ENCODE measurements at places on chromosomes 3 and 15.

DNA sequence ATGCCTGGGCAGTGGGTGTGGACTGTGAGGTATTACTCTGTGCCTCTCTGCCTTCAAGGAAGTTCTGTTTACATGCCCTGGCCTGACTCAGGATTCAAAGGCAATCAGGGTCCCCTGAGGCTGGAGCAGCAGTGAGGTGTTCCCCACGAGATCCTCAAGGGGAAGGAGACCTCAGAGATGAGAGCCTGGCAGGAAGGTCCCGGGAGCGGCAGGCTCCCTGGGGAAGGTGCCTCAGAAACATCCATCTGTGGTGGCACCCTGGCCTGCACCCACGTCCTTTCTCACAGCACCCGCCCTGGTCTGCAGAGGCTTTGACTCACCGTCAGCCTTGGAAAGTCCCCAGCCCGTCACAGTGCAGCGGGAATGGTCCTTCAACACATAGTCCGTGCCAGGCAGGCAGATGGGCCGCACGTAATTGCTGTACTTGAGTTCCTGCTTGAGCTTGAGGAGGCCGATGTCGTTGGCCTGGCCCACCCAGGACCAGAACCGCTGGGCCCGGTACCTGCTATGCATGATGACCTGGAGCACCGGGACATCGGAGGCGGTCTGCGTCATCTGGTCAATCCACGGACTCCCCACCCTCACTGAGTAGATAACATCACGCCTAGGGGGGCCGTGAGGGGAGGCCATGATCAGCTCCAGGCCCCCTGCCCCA lies 3.6 kb downstream of the PRSS50 start:
- DNase-seq: no peak

DNA sequence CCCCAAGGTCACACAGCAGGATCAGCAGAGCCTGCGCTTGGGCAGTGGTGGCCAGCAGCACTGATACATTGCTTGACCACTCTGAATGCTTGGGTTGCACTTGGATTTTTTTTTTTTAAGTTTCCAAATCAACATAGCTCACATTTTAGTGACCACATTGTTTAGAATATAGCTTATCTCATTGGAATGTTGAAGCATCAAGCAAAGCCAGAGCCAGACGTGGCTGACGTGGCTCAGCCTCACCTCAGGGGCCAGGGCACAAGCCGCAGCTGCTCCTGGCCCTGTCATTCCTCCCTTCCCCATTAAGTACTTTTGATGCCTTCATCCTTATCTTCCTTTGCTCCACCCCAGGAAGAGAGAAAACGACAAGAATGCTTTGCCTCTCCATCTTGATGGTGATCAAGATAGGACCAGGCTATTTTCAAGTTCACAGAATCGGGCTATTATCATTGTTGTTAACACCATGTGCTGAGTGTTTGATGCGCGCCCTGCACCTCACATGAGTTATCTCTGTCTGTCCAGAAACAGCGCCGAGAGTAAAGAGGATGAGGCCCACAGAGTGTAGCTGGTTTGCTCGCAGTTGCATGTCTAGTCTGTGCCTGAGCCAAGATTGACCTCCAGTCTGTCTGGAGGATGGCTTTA lies 75.8 kb downstream of the AAGAB start:
- no peak for DNase-seq

DNA sequence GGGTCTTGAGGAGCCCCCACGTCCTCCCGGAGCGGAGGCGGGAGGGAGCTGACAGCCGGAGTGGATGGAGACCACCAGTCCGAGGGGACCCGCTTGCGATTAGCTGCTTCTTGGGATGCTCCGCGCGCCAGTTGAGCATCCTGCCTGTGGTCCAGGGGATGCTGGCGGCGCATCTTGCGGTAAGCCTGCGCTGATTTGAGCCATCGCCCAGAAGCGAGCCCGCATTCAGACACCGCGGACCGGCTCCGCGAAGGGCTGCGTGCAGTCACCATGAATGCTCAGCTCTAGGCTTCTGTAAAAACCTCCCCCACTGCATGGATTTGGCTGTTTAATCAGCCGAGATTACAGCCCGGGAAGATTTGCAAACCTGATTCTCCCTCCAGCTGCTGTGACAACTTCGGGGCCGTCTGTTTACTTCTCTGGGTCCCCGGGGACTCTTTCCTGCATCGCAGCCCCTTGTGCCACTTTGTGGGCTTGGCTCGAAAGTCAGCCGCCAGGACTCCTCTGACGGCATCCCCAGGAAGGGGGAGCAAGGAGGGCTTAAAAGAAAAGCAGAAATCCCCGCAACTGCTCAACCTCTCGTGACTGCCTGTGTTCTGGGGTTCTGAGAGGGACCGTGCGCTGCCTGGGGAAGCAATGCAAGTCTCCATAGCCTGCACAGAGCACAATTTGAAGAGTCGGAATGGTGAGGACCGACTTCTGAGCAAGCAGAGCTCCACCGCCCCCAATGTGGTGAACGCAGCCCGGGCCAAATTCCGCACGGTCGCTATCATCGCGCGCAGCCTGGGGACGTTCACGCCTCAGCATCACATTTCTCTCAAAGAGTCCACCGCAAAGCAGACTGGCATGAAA lies 171.1 kb downstream of the KCNAB1 start:
- no peak for DNase-seq

DNA sequence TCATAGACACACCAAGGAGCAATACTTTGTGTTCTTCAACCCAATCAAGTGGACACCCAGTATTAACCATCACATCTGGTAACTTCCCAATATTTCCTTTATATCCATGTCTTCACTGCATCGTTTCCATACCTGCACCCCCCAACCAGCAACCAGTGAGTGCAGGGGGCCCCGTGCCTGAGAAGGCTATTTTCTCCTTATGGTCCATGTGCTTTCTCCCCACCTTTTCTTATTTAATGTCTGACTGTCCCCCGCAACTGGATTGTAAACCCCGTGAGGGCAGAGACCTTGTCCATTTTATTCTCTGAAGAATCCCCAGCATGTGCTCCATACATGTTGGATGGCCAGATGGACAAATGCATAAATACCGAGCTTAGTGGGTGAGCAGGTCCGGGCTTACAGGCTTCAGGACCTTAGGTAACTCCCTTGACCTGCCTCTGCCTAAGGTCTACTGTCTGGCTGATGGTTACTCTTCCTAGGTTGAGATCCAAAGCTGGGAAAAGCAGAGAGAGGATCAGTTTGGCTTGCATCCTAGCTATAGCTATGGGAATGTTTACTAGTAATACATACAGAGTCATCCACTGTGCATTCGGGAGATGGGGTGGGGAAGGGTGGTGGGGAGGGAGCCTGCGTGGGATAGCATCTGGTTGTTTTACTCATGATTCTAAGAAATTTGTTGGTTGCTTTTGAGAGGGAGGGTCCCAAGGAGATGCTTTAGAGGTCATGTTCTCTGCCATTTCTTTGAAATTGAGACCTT lies 41.5 kb downstream of the PXYLP1 start:
- DNase-seq: no peak

- DNase-seq: no peak
Measured at GRCh38 chr15:78315686-78316282, 16.4 kb upstream of the SKIC8 start.

GRCh38 chr15:79900087-79900486 lies 3.3 kb upstream of the MTHFS start:
- DNase-seq: no peak

DNA sequence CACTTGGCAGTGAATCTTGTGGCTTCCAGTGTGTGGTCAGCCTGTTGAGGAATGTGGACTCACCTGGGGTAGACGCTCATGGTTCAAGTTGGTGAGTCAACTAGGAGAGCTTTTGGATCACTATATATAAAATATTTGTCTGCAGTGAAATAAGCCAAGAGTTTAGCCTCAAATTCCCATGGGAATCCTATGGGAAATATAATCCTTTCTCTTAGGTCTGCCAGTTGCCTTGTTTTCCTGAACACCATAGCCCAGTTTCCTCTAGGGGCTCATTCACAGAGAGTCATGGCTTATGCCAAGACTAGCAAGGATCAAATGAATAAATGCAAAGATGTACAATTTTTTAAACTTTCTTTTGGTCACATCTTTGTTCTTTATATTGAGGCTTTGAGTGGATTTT lies 100.1 kb upstream of the NPHP3 start:
- no peak for DNase-seq

- DNase-seq: no peak
Measured at GRCh38 chr15:77475898-77476297, 55.2 kb downstream of the HMG20A start.

DNA sequence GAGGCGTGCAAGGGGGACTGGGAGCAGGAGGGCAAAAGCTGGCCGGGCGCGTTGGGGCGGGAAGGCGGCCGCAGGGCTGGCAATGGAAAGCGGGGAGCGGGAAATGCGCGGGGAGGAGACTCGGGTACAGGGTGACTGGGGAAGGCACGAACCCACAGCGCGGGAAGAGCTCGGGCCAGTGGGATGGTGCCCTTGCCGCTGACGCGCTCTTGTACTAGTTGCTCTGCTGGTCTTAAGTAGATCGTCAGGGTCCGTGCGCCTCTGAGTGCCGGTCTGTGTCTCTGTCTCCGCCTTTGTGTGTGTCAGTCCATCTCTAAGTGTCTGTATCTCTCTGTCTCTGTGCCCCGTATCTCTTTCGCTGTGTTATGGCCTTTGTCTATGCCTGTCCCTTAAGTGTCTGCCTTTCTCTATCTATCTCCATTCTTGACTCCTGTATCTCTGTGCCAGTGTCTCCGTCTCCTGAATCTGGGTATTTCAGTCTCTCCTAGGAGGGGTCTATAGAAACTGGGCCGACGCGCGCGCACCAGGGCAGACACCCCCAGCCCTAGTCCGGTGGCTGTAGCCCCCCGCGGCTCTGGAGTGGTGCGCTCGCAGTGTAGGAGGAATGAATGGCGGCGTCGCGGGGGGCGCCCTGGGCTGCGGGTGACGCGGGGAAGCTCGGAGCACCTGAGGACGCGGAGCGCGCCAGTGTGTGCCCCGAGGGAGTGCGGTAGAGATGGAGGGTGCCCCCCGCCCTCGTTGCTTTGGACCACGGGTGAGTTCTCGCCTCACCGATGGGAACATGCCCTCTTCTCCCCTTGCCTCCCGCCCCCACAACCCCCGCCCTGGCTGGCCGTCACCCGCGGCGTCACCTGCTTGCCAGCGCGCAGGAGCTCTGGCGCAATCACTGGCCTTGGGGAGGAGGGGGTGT lies 756 bp upstream of the CAMK2N2 start:
- DNase-seq: no peak

GRCh38 chr3:79558943-79559342 lies 208.9 kb downstream of the ROBO1 start:
- no peak for DNase-seq

- DNase-seq: no peak
Measured at GRCh38 chr3:43587303-43587702, 34.5 kb downstream of the ANO10 start.

- DNase-seq: no peak
Measured at GRCh38 chr3:77915336-77915735, 875.4 kb downstream of the ROBO2 start.

- DNase-seq: no peak
Measured at GRCh38 chr15:68818769-68819494, 1.8 kb downstream of the ANP32A start.

DNA sequence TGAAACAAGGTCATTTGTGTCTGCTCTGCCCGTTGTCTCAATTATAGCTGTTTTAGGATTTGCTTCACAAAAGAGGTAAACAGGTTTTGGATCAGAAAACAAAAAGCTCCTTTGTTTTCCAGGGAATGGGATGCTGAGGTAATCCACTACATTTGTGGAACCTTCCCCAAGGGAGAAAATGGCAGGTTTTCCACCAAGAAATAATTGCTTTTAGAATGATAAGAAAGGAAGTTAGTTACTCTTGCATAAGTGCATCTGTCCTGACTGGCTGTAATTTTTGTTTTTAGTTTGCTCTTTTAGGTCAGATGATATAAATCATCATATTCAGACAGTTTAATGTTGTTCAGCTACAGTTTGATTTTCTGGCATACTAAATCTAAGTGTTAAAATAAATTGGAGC lies 198.5 kb upstream of the COL8A1 start:
- no peak for DNase-seq

DNA sequence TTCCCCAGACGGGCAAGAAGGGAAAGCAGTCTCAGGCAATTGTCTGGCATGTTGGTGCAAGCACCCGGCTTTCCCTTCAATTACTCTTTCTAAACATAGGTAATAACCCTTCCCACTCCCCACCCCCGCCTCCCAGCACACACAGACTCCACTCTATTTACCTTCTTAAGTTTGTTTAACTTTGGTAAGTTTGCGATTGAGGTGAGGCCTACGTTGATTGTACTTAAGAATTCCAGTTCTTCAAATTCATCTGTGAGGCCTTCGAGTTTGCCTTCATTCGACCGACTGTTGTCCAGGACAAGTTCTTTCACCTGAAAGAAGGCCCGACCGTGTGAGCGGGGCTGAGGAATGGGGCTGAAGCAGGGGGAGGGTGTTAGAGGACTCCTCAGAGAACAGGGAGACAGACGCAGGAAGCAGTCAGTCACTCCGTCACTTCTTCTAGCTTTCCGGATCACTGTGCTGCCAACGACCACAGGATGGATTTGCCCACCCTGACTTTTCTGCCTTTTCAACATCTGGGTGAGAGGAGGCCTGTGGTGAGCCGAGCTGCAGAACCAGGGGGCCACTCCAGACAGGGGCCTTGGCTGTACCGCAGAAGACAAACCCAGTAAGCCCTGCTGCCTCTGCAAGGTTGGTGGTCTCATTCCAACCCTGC lies 33.0 kb downstream of the ANP32A start:
- no peak for DNase-seq

- no peak for DNase-seq
Measured at GRCh38 chr3:130636480-130637234, 110.0 kb downstream of the PIK3R4 start.

DNA sequence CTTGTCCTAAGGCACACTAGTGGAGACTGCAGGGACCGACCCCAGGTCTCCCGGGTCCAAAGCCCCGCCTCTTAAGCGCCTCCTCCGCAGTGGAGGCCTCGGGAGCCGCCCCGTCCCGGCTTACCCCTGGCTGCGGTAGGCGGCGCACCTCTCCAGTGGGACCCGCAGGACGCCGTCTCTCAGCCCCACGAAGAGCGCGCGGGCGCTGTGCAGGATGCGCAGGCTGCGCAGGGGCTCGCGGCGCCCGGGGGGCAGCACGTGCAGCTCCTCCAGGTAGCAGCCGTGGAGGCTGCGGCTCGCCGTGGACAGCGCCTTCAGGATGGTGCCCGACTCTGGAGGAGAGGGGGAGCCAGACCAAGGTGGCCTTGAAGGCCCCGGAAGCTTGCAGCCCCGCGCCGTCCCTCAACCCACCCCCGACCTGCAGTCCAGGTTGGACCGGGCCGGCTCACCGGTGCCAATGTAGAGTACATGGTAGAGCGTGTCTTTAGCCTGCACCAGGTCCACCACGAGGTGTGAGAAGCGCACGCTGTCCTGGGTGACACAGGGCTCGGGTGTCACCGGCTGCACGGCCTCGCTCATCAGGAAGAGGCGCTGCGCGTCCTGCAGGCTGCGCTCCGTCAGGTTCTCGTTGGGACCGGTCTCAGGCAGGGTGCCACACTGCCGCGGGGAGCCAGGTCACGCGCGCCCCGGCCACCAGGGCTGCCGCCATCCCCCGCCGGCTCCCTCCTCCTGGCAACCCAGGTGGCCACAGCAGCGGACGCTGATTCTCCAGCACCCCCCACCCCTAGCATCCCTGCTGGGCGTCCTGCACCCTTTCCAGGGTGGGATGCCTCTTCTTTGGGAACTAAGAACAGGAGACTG lies 105.5 kb downstream of the SEMA5B start:
- no peak for DNase-seq

GRCh38 chr3:175612487-175613196 lies 753.5 kb downstream of the NAALADL2 start:
- DNase-seq: no peak

- no peak for DNase-seq
Measured at GRCh38 chr15:40103864-40104271, 4.8 kb downstream of the BMF start.

Data from stimulated activated CD8-positive, alpha-beta memory T cell treated with anti-CD3 and anti-CD28 coated beads, Interleukin-15, amount 100 ng/mL, for 1 hour (primary cell).